Foreskin keratinocyte (primary cell): ENCODE measurements at places on chromosomes 1 and 21.
A peak's percentile ranks its signal among the peaks of the same experiment; 100 is the strongest.

DNA sequence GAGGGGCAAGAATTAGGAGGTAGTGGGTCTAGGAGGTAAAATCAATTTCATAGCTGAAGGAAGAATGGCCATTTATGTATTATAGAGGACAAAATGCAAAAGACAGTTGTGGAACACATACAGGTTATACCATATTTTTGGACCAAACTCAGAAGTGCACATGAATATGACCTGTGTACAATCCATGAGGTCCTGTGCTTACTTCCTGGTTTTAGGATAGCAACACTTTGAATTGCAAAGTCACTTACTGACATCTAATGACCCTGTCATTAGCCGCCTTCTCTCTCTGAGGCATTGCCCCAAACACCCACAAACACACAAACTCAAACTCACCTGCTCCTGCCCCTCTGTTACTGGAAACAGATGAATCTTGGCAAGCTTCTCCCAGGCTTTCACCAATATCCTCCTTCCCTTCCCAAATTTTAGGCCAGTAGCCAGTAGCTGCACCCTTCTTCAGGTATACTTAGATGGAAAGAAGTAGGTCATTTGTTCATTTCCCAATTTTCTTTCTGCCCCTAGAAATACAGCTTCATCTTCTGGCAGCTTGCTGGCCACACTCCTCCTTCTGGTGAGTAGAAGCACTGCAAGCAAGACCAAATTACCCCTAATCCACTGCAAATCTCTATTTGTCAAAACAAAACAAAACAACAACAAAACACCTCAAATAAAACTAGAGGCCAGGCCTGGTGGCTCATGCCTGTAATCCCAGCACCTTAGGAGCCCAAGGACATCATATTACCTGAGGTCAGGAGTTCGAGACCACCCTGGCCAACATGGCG is 13.7 kb upstream of the RPL5 start:
- no peak for DNase-seq

DNA sequence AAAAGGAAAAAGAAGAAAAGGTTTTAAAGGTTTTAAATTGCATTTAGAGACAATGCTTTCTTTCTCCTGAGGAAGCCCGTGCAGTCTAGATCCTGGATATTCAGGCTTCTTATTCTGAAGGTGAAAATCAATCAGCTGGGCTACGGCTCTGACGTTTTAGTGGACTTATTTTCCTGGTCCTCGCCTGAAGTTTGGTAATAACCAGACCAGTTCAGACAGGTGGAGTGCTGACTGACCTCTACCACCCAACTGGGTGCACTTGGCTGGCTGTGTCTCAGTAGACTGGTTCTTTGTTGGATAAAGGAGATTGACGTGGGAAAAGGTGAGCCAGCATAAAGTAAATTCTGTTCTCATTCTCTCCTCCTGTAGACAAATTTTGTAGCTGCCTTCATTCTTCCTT is 7.2 kb upstream of the ATP1A1 start:
- no peak for DNase-seq

DNA sequence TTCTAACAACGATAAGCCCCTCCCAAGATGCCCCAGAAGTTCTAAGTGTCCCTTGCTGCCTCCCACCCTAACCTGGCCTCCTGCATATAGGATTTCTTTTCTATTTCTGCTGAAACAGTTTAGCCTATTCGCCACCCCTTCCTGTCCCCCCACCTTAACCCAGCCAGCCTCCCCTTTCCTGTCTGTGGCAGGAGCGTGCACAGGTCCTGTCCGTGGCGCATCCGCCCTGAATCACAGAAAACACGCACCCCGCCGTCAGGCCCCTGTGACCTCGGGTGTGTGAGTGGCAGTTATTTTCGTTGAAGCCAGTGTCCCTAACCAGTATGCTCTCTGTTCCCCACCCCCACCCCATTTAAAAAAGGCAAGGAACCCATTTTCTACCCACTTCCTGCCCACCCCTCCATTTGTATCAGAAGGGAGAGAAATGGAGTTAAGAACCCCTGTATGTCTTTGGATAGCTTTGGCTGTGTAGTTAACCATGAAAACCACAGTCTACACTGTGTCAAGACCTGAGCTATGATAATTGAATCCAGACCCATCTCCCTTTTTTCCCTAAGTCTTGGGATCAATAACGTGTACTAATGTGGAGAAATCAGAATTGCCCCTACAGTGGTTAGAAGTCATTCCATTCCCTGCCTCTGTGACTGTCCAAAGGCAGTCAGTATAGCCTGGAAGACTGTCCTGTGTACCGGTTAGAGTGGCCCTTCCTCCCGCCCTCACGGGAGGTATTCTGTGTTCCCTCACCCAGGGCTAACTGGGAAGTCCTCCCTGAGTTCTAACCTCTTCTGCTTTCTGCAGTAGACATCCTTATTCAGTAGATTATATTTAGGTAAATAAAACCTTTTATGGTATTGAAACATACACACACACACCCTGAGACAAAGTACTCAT is 1.8 kb downstream of the PLEKHO1 start:
- no peak for DNase-seq

DNA sequence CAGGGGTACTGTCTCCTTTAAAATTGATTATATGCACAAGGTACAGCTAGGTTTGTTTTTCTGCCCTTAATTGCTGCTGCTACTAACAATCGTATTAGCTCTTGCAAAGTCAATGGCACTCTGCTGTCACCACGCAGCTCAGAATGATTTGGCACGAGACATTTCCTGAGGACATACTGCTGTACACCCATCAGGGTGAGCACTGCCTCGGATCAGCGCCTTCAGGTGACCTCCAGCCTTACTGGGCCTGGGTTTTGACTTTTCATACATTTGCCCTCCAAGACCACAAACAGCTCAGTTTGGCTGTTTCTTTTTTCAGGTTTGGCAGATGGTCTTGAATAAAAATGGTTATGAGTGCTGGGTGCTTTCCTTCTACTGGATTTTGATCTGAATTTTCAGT is 110.9 kb downstream of the NTPCR start:
- no peak for DNase-seq

GRCh38 chr1:157001304-157001703 is 44.2 kb downstream of the ARHGEF11 start:
- DNase-seq = peak; percentile 23

GRCh38 chr1:201724766-201725118 is 104.2 kb upstream of the IPO9 start:
- no peak for DNase-seq

GRCh38 chr1:152866321-152866720 is 6.5 kb downstream of the LCE7A start:
- peak; percentile 47 for DNase-seq
